Natural killer cell treated with Interleukin-12 subunit alpha and Interleukin-12 subunit beta and Interleukin-15 and Interleukin-18, amount 100 ng/mL, for 72 hours (primary cell): ENCODE measurements at places on chromosomes 1 and 21. TPM values are rescaled to one million over a fixed set of nuclear protein-coding genes. Genes with fewer than 3 reads are reported as not detected.

Gene VAMP3
- 30.0 TPM for total RNA-seq

Gene ENTREP3
- total RNA-seq, result 12.3 TPM

GRCh38 chr1:23123528-23123927 is 45.1 kb downstream of the LUZP1 start:
- H3K4me1 ChIP-seq, result peaks cover 50% of the 10 kb centered on the region
- H3K27me3 ChIP-seq, result no peaks in the 10 kb centered on the region
- no peak overlapping the region for H3K27ac ChIP-seq
- H3K4me3 ChIP-seq, result no peak overlapping the region
- H3K36me3 ChIP-seq, result peaks cover 7% of the 10 kb centered on the region

Gene NEGR1
- total RNA-seq, result not detected

DNA sequence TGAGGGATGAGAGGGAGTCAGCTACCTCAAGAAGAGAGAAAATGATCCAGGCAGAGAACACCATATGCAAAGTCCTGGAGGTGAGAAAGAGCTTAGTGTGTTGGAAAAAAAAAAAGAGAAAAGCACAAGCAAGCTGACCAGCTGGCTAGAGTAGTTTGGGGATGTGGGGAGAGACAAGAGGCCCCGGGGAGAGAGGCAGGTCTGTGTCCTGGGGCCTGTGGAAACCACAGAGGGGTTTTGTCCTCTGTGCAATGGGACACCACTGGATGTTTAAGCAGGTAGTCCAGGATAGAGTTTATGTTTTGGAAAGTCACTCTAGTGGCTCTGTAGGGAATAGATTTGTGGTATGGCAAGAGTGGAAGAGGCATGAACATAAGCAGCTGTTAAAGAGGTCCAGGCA is 14.4 kb upstream of the CHI3L1 start:
- H3K27ac ChIP-seq, result no peak overlapping the region
- H3K36me3 ChIP-seq, result no peaks in the 10 kb centered on the region
- DNase-seq, result no peak
- no peak overlapping the region for H3K4me3 ChIP-seq

DNA sequence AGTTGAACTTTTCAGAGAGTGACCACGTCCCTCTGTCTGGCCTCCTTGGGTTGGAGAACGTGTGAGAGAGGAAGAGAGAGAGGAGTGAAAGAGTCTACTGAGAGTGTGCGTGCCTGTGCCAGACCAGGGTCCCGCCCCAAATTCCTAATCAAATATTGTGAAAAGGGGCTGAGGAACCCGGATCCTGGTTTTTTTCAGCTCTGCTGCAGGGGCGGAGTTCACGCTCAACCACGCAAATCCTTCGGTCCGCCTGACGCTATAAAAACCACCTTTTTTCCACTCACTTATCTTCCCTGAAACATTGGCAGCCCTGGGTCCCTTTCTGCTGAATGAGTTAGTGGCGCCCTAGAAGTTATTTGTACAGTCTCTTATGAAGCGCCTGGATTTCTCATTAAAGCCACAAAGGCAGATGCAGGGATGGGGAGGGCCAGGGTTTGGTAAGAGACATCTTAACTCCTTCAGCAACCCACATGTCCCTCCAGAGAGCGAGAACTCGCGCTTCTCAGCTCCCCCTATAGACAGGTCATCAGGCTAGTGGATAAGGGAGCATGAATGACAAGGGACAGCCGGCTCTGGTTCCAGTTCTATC is at the start of gene FMOD:
Gene FMOD (minus strand): TSS at position 86 of the 589 bp plus-strand sequence. CDS start 2,852 bp downstream, outside the sequence.
- H3K4me3 ChIP-seq, result peak within 1 kb of the TSS; percentile 13
- peak within 1 kb of the TSS; percentile 31 for H3K27ac ChIP-seq
- H3K4me1 ChIP-seq, result peaks cover 11% of the 10 kb centered on the region
- H3K36me3 ChIP-seq, result no peaks in the 10 kb centered on the region

DNA sequence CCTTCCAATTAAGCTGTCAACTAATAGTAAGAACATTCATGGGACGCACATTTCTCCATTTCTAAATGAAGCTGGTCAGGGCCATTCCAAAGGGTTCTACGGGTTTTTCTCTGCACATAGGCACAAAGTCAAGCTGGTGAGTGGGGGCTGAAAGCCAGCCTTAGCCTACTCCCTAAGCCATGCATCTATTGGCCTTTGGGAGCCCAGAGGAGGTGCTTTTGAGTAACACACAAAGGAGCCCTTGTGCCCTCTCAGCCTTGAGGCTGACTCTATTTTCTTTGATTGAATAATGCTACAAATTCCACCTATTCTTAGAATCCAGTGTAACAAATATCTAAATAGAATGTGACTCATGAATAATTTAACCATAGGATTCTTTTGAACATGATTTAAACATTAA is 73.6 kb downstream of the RGS13 start:
- DNase-seq, result no peak
- H3K4me3 ChIP-seq, result no peak overlapping the region
- H3K27ac ChIP-seq, result no peak overlapping the region
- H3K27me3 ChIP-seq, result no peaks in the 10 kb centered on the region
- no peaks in the 10 kb centered on the region for H3K4me1 ChIP-seq

Gene RGS5
- total RNA-seq, result 0.95 TPM

Gene TMIGD3
- not detected for total RNA-seq

DNA sequence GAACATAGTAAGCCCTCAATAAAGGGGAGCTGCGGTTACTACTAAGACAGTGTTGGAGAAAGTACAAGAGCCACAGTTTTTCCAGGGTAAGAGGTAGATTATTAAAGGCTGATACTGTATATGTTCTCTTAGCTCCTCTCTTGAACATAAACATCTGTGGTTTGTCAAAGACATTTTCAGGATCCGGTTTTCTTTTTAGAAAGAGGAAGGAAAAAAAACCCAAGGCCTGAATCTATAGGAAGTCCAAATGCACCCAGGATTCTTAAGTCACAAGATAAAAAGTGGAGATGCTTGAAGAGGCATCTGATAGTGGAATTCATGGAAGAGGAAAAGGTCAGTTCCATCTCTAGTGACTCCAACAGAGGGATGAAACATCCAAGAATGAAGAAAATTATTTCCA is 24.6 kb upstream of the SLC45A3 start:
- H3K36me3 ChIP-seq, result no peaks in the 10 kb centered on the region
- peaks cover 4% of the 10 kb centered on the region for H3K4me1 ChIP-seq
- no peak for DNase-seq
- no peak overlapping the region for H3K27ac ChIP-seq
